ENCODE measurements at places on chromosomes 3 and 15.

DNA sequence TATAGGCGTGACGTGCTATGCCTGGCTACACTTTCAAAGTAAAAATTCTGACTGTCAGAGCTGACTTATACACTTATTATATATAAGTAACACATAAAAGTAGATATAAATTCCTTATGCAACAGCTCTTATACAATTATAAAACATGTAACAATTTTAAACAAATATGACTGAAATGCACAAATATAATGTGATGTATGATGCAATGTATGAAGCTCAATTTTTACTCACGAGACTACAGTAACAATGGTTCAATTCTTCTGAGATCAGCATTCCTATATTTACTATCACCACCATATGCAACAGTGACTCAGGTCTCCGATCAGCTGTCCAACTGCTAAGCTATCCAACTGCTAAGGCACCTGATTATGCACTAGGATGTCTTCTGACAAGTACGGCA is 8.2 kb downstream of the BNIP2 start:
- DNase-seq = no peak

DNA sequence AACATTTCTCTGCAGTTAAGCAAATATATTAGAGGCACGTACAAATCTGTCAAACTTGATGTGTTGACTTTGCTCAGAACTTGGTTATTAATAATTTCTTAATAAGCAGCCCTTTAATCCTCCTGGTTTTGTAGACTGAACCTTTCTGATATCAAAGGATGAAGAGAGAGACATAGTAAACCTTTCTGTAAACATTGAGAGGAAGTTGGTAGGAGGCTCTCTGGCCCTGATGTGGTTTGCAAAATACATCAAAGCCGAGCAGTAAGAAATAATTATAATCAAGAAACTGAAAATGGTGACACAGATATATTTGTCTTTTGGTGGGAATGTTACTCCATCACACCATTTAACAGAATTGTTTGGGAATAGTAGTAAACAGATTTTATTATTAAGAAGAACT is 111.9 kb downstream of the OXSM start:
- no peak for DNase-seq

GRCh38 chr3:66483409-66483906 is 17.4 kb downstream of the LRIG1 start:
- DNase-seq = no peak

- DNase-seq = no peak
Measured at GRCh38 chr3:72318504-72319193, 529.6 kb downstream of the SHQ1 start.

DNA sequence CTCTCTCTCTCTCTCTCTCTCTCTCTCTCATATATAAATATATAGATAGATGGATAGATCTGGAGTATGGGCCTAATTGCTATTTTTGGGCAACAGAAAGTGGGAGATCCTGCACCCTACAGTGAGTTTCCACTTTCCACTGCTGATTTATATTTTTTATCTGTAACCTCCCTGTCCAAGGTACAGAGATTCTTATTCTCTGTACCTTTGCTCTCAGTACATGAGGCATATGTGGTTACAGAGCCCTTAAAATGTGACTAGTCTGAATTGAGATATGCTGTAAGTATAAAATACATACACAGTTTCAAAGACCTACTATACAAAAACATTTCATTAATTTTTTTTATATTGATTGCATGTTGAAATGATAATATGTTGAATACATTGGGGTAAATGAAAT is 51.1 kb upstream of the FOXP1 start:
- DNase-seq = no peak

DNA sequence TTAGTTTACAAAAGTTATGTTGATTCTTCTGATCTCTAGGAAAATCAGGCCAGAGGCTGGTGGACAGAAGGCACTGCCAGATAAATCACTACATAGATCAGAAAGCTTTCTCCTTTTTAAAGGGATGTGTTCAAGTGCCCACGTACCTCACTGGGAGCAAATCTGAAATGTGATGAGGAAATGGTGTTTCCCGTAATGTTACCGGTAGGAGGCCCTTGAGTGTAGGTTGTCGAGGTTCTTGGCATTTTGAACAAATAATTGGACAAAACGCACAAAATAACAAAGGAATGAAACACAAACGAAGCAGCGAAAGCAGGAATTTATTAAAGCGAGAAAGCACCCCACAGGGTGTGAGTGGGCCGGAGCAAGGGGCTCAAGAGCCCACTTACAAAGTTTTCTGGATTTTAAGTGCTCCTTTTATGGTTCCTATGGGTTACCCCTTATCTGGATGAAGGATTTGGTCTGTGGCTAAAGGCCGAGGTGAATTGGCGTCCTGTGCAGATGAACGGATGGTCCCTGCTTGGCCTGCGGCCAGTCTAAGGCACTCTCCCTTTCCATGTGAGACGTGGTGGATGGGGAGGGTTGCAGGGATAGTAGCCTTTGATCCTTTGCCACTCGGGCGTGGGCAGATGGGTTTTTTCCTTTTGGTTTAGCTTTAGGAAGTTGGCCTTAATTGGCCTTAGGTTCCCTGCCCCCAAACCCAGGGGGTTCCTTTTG is 1.0 kb downstream of the SNX1 start:
- no peak for DNase-seq
